HS-5 (cell line): ENCODE measurements at places on chromosomes 13 and 19.

DNA sequence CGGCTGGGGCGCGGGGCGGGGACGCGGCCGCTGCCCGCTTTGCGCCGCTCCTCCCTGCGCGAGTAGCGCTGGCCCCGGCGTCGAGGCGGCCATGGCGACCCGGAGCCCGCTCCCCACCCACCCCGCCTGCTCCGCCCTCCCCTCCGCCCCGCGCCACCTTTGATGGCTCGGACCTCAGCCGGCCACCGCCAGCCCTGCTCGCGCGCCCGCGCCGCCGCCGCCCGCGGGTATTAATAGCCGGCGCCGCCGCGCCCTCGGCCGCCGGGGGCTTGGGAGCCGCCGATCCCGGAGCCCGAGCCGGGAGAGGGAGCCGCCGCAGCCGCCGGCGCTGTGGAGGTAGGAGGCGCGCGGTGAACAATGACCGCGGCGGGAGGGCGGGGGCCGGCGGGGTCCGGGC lies 261 bp downstream of the FARP1 start:
- DNase-seq: no peak

GRCh38 chr13:48068036-48068435 lies 26.9 kb downstream of the MED4 start:
- DNase-seq: no peak

GRCh38 chr13:46495651-46496050 lies 57.3 kb upstream of the LRCH1 start:
- no peak for DNase-seq

DNA sequence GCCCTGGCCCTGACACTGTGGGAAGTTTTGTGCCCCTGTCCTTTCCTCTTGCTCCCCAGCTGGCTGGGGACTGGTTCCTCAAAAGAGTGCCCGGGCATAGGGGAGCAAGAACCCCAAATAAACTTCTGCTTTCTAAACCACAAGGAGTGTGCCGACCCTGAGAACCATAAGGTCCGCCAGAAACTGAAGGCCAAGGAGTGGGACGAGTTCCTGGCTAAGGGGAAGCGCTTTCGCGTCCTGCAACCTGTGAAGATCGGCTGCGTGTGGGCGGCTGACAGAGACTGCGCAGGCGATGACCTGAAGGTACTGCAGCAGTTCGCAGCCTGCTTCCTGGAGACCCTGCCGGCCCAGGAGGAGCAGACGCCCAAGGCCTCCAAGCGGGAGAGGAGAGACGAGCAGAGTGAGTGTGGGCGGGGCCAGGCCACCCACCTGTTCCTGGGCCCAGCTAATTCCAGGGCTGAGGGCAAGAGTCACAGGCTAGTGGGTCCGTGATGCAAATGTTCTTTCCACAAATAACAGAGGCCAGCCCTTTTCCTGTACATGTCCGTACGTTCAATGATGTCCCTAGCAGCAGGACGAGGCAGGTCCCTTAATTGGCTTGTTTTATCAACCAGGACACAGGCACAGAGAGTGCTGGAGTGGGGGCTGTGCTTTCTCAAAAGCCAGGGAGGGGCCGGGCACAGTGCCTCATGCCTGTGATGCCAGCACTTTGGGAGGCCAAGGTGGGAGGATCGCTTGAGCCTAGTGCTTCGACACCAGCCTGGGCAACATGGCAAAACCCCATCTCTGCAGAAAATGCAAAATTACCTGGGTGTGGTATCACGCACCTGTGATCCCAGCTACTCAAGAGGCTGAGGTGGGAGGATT lies 25.6 kb downstream of the UBXN6 start:
- DNase-seq: no peak

DNA sequence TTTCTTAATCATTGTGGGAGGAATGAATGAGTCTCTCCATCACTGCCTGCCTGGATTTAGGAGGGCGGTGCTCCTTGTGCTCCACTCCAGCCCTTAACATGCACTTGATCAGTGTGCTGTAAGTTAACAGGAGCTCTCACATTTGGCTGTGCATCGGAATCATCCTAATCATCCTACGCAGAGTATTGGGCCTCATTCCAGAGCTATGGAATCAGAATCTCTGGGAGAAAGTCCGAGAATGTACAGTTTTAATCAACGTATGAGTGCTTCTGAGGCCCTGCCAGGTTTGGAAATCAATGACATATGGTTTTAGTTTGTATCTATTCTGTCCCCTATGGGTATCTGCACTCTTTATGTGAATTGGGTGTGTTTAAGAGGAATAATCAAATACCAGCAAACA lies 34.9 kb upstream of the DCLK1 start:
- DNase-seq: no peak

DNA sequence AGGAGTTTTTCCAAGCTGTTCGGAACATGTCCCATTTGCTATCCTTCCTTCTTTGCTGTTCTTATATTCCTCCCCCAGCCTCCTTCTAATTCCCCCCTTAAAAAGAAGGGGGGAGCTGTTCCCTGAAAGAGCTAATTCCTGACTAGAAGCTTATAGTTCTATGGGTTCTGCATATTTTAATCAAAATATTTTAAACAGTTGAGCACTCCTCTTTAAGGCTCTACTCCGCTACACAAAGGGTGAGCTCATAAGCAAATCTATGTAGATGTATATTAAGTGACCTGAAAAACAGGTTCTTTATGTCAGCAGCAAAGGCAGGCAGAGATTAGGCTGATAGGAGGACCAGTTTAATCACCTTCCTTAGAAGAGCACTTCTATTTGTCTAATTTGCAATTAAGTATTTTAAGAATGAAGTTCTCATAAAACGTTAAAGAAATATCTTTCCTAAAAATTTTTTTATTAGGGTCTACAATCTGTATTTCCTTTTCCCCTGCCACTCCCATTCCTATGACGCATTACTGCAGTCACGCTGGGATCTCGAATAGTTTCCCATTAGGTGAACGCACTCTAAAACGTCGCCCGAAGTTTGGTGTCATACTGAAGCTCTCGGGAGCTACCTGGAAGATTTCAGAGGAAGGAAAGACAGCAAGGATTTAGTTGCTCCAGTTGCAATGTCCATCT lies 5.2 kb downstream of the EFNB2 start:
- no peak for DNase-seq

GRCh38 chr13:100525453-100526317 lies 62.9 kb downstream of the GGACT start:
- DNase-seq: no peak

DNA sequence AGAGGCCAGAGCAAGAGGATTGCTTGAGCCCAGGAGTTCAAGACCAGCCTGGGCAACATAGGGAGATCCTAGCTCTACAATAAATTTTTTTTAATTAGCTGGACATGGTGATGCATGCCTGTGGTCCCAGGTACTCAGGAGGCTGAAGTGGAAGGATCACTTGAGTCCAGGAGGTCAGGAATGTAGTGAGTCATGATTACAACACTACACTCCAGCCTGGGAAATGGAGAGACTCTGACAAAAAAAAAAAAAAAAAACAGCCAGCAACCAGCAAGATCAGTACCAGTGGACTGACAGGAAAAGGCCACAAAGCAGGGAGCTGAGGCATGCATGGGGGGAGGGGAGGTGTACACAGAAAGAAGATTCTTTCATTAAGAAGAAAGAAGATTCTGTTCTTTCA lies 52.7 kb upstream of the RFXAP start:
- DNase-seq: peak; percentile 22

DNA sequence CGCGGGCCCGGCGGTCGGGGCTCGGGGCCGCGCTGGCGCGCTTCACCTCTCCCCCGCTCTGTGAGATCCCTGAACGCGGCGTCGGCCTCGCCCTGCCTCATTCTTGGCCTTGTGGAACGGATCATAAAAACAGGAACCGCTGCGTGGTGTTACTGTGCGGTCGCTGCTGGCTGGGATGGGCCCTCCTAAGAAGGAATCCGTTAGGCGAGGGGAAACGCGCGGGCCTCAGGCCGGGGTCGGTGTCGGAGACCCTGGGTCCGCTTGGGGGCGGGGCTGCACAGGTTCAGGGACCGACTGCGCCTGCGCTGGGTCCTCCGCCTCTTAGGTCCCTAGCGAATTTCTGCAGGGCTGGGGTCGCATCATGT lies 381 bp downstream of the CKAP2 start:
- DNase-seq: no peak

GRCh38 chr13:79485014-79485811 lies 4.3 kb downstream of the NDFIP2 start:
- DNase-seq: peak; percentile 61

- DNase-seq: peak; percentile 56
Measured at GRCh38 chr13:23679220-23679619, 109.0 kb downstream of the TNFRSF19 start.

DNA sequence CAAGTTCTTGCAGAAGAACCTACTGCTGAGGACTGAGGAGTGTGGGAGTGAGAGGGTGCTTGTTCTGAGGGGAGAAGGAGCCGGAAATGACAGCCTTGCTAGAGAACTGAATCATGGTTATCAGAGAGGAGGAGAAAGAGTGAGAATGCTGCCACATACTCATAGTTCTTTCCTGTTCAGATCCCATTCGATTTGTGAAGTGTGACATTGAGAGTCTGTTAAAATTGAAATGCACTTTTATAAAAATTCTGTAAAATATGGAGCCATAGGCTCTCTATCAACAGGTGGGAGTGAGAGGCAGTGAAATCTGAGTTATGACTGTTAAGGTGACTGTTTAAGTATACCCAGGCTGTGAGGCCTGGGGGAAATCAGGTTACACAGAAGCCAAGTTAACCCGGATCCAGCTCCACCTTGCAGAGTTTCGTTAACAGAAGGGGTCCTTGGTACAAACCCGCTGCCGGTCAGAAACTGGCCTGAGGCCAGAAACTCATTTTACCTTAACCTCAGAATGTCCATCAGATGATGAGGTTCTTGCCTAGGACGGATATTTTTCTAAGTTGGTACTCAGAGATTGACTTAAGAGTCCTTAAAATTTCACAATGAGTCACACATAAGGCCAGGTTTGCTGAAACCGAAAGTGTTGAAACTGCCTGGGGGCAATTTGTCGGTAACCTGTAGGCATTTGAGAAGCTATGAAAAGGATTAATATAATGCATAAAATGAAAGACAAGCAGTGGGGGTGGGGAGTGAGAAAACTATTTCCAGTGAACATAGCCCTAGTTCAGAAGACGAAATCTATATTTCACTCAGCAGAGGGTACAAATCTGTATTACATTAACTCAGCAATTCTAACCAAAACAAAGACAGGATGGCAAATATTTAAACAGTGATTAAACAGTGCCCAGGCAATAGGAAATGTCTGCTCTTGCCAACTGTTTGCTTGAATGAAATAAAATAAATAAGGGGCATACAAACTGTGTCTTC lies 350.5 kb downstream of the KCNRG start:
- DNase-seq: no peak
